ENCODE measurements at places on chromosomes 13 and 19. TPM values are rescaled to one million over a fixed set of nuclear protein-coding genes. Genes with fewer than 3 reads are reported as not detected.

- DNase-seq, result peak; percentile 38
Measured at GRCh38 chr19:6087074-6087571, 23.2 kb downstream of the RFX2 start.

DNA sequence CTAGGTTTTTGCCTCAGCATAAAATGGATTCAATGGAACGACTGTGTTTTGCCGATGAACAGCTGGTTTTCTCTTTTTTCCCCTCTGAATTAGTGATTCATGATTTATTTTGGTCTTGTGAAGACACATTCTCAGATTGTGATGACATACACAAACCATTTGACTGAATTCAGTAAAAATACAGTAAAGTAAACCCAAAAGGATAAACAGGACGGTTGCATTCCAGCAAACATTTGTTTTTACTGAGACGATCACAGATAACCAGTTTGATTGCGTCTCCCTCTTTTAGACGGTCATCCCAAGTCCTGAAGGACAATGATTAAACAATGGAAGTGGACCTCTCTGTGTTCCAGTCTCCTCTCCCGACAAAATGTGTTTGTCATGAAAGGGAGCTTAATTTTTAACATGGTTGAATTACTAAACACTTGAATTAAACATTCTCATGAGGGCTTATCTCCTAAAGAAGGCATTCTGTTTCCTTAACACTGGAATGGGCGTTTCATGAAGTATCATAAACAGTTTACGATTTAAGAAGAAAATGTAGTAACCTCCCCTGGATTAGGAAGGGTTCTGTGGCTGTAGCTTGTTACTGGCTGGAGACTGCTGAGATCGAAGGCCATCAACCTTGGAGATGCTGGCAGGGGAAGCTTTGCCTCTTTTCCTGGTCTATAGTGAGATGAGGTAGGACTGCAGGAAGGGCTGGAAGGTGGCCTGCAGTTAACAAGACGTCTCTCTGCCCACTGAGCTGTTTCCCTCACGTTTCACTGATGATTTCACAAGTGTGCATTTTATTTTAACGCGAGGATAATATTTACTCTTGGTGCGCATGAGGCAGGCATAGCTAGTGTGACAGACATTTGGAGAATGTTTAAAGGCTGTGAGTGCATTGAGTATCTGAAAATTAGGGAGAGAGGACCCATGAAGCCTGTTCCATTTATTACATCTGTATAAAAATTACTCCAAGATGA is 457.9 kb downstream of the FGF9 start:
- no peak for DNase-seq

- DNase-seq, result no peak
Measured at GRCh38 chr13:74633734-74634133, 499.5 kb upstream of the KLF12 start.

DNA sequence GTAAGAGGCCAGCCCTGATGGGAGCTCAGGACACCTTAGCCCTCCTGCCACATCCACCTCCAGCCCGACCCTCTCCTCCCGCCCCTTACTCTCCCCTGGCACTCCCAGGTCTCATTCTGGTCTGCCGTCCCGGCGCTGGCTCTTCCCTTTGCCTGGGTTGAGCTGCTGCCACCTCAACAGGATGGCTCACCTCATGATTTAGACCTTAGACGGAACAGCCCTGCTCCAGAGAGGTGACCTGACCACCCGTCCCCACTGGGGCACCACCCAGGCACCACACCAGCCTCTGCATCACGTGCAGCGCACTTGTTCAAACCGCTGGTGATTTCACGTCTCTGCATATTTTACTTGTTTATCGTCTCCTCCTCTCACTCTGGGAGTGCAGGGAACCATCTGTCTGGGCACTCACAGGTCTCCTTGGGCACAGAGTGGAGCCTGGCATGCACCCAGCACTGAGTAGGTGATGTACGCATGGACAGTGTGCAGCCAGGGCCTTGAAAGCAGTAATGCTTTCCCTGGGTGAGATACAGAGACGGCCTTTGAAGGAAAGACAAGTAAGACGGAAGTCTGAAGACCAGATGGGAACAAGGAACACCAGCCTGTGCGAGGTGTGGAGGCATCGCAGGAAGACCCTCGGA is 183.1 kb downstream of the KATNAL1 start:
- DNase-seq, result no peak

COX7A1 gene
- not detected for total RNA-seq

DNA sequence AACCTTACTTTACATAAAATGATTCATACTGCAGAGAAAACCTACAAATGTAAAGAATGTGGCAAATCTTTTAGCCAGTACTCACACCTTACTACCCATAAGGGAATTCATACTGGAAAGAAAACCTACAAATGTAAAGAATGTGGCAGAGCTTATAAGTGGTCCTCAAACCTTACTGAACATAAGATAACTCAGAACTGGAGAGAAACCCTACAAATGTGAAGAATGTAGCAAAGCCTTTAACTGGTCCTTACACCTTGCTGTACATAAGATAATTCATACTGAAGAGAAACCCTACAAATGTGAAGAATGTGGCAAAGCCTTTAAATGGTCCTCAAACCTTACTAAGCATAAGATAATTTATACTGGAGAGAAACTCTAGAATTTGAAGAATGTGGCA is 90.1 kb downstream of the ZNF675 start:
- DNase-seq, result no peak

- no peak for DNase-seq
Measured at GRCh38 chr19:4707956-4708650, 15.5 kb downstream of the DPP9 start.

GRCh38 chr19:53177986-53178385 is 15.2 kb downstream of the ZNF665 start:
- DNase-seq, result no peak

GRCh38 chr13:30418717-30419459 is 3.4 kb upstream of the UBE2L5 start:
- no peak for DNase-seq

- DNase-seq, result no peak
Measured at GRCh38 chr13:103324641-103325040, 258.4 kb upstream of the SLC10A2 start.

GRCh38 chr19:21463449-21464105 is 41.8 kb upstream of the ZNF429 start:
- DNase-seq, result peak; percentile 13

COL4A2 gene
- total RNA-seq, result not detected

KLHL1 gene
- total RNA-seq, result not detected

ZNF304 gene
- total RNA-seq, result 8.3 TPM

FAM187B gene
- not detected for total RNA-seq

GRCh38 chr19:34241513-34242337 is 12.6 kb upstream of the GARRE1 start:
- peak; percentile 25 for DNase-seq

SIGLEC8 gene
- not detected for total RNA-seq

DNA sequence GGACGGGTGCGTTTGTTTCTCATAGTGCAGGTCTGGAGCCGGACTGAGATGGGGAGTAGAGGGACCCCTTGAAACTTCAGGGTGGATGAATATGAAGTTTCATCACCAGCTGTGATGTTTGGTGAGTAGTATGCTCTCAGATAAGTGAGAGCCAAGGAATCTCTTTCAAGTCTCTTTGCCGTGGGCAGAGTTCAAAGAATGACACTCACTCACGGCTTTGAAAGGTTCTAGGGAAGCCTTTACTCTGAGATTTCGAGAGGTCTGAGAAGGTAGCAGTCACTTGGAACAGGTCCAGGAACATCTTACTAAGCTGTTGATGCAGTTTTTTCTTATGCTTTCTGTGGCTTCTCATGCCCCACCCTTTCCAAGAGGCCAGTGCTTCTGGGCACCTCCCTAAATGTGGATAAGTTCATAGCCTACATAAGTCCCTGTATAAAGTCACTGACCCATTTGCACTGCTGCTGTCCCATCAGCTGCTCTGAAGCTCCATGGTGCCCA is at the start of gene IGFL2:
IGFL2 (plus strand) TSS at position 448 of the 498 bp plus-strand sequence; CDS start at position 489, 41 bp downstream.
- DNase-seq, result peak; percentile 20

GRCh38 chr19:9986787-9987281 is 23.5 kb downstream of the COL5A3 start:
- DNase-seq, result no peak
